ENCODE measurements at places on chromosomes 2 and 18.

GRCh38 chr2:1915196-1915595, 170.9 kb upstream of the PXDN start:
- DNase-seq: no peak

GRCh38 chr18:49251451-49251850, 209.0 kb downstream of the DYM start:
- no peak for DNase-seq

- no peak for DNase-seq
Measured at GRCh38 chr2:96342085-96342484, 6.5 kb downstream of the NCAPH start.

- DNase-seq: peak; percentile 58
Measured at GRCh38 chr2:28751956-28752630, 463 bp downstream of the PPP1CB start.

GRCh38 chr18:26003817-26004216, 86.6 kb downstream of the SS18 start:
- DNase-seq: no peak

DNA sequence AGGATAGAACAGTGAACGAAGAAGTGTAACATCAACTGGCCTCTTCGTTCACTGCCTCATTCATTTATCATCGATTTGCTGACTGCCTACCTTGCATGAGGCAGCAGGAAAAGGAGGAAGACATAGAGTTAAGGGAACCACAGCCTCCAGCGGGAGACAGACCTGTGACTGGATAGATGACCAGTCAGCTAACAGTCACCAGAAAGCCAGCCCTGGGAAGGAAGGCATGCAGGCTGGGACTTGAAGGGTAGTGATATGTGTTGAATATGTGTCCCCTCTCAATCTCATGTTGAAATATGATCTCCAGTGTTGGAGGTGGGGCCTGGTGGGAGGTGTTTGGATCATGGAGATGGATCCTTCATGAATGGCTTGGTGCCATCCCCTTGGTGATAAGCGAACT, 58.3 kb downstream of the CTIF start:
- DNase-seq: no peak

DNA sequence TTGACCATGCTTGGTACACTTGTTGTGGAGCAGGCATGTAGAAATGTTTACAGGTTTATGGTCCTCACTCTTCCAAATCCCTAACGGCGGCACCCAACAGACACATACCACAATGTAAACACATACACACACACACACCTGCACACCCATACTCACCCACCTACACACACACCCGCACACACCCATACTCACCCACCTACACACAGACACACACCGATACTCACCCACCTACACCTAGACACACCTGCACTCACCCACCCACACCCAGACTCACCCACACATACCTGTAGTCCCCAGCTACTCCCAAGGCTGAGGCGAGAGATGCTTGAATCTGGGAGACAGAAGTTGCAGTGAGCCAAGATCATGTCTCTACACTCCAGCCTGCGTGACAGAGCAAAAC, 1.5 kb upstream of the RAB6D start:
- DNase-seq: no peak

DNA sequence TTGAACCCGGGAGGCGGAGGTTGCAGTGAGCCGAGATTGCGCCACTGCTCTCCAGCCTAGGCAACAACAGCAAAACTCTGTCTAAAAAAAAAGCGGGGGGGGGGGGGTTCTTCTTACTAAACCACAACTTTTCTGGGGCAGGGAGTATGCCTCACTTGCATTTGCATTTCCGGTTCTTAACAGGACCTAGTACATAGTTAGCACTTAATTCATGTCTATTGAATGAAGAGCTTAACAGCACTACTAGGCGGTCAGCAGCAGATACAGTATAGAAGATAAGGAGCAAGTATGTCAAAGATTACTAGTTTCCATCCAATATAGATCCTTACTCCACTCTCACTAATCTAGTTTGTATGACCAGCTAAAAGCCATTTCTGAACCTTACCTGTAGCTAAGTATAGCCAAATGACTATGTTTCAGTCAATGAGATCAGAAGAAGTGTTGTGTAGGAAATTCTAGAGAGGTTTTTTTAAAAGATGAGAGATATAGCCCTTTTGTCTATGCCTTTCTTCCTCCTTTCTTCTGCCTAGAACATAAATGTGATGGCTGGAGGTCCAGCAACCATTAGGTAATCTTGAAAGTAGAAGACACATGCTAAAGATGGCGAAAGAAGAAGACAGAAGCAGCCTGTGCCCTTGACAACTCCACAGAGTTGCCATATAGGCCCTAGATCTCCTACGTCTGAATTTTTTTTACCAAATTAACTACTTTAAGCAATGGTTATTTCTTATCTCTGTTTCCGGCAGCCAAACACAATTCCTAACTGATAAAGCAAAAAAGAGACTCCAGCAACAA, 11.3 kb downstream of the HYCC2 start:
- DNase-seq: no peak

DNA sequence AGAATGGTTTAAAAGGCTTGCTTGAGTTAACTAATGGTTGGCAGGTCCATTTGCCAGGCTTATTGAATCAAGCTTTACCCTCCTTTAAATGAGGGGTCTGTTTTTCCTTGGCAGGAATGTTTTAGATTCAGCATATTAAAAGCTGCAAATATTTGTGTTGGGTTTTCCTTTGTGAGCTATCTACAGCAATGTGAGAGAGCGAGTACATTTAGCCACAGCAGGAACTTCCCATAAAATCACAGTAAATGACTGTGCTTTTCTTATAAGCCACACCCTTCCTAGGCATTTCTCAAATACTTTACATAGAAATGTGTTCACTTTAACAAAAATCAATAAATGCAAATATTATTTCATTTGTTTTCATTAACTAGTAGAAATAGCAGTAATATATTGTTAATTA, 23.9 kb downstream of the CALCRL start:
- no peak for DNase-seq

DNA sequence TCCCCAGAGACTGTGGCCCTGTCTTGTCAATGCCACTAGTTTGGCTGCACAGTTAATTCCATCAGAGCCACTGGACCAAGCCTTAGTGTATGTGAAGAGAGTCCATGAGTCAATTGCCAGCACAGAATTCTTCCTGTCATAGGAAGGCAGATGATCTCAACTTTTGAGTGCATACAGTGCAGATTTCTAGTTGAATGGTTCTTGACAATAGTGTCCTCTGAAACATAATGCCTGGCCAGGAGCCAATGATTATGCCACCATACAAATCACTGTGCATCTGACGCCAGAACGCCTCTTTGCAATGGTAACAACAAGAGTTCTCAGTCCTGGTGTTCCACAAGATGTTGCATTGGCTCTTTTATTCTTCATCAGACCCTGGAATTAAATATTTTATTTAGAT, 7.1 kb downstream of the NEUROD1 start:
- DNase-seq: no peak
